ENCODE measurements at places on chromosomes 7 and 10.

DNA sequence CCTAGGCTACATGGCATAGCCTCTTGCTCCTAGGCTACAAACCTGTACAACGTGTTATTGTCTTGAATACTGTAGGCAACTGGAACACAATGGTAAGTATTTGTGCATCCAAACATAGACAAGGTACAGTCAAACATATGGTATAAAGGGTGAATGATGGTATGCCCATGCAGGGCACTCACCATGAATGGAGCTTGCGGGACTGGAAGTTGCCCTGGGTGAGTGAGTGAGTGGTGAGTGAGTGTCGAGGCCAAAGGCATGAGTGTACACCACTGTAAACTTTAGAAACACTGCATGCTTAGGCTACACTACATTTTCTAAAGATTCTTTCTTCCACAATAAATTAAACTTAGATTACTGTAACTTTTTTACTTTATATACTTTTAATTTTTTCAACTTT is 165.7 kb downstream of the PARD3 start:
- no peak for DNase-seq

DNA sequence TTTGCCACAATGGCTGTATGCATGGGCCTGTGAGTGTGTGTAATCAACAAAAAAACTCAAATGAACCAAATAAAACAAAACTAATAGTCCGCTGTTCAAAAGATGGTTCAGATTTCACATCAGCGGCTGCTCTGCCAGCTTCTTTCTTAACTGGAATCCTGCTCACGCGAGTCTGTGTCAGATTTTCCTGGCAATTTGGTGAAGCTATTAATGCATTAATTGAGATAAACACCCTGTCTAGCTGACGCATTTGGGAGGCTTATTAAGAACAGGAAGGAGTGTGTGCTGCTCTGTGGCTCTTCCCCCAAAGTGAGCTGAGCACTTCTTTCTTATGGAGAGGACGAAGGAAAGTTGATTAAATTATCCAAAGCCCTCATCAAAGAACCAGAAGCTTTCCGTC is 336.6 kb upstream of the MKI67 start:
- DNase-seq: no peak

- peak; percentile 76 for DNase-seq
Observed at GRCh38 chr10:6918305-6918704, 338.2 kb upstream of the PRKCQ start.

DNA sequence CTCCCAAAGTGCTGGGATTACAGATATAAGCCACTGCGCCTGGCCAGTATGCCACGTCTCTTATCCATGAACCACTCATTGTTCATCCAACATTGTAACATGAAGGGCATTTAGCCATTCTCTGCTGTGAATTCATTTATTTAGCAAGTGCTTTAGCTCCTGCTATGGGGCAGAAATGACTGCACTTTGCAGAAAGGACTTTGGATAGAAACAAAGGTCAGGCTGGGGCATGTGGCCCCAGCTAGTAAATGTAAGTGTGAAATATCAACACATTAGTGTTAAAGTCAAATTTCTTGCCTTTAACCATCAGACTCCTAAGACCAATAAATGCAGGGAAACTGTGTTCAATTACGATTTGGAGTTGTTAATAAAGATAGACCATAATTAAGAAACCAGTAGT is 27.7 kb upstream of the TAX1BP1 start:
- DNase-seq: no peak

GRCh38 chr7:138556771-138557484 is 96.9 kb downstream of the TRIM24 start:
- DNase-seq: no peak

- no peak for DNase-seq
Observed at GRCh38 chr7:44533301-44534055, 7.7 kb downstream of the NPC1L1 start.

DNA sequence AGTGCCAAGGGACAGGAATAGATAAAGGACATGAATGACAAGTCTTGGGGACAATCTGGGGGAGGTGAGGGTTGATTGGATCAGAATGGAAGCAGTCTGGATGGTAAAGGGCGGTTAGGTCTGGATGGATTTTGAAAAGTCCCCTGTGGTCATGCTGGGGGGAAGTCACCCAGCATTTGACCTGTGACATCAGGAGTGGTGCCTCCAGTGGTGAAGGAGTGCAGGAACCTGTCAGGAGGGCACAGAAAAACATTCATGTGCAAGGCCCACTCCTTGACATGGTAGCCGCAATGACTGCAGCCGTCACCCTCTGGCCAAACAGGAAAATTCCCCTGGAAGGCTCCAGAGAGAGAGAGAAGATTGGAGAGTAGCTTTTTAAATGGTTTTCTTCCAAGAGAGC is 304.8 kb downstream of the GFRA1 start:
- no peak for DNase-seq

DNA sequence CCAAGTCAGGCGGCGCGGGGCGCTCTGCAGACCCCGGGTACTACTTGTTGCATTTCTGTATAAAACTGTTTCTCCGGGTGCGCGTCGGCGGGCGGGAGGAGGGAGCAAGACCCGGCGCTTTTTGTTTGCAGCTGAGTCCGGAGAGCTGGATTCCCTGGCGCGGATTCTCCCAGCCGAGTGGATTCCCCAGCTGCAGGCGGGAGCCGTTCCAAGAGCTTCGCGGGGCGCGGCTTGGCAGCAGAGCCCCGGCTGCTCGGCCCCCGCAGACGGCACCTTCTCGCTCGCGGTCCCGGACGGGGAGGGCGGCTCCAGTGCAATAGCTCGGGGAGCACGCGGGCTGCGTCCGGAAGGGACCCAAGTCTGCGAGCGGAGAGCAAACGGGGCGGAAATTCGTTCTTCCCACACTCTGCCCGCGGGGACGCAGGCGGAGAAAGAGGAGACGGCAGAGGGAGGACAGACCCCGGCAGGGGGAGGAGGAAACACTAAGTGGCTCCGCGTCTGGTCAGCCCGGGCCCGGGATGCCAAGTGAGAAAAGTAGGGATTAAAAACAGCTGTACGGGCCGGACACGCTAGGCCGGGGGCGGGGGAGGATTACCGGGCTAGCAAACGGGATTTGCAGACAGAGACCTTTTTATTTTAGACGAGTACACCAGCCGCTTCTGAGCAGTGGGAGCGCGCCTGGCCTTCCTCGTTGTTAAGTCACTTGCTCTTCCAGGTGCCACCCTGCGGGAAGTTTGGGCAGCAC is at the start of gene TRIL:
Gene TRIL (minus strand): TSS at position 96 of the 745 bp plus-strand sequence. CDS start 284 bp downstream, outside the sequence.
- DNase-seq: no peak

DNA sequence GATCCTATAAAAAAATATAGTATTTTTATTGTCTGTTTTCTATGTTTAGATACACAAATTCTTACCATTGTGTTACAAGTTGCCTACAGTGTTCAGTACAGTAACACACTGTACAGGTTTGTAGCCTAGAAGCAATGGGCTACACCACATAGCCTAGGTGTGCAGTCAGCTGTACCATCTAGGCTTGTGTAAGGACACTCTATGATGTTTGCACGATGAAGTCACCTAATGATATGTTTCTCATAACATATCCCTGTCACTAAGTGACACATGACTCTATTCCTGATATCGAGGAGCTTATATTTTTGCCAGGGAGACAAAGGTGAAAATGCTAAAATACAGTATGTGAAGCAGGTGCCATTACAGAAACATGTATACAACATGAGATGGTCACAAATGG is 18.6 kb downstream of the ZNF25 start:
- DNase-seq: no peak

GRCh38 chr7:32074787-32075585 is 4.8 kb upstream of the PDE1C start:
- no peak for DNase-seq

GRCh38 chr10:9381733-9382532 is 1327.4 kb downstream of the GATA3 start:
- DNase-seq: no peak

Data from stimulated activated CD4-positive, alpha-beta T cell treated with anti-CD3 and anti-CD28 coated beads, Interleukin-12 subunit alpha, Interleukin-12 subunit beta, amount 100 ng/mL, for 4 hours (primary cell).